ENCODE measurements at places on chromosomes 7 and 10.

- no peak for DNase-seq
Observed at GRCh38 chr7:102912742-102913141, at the start of gene LRRC17. TSS of gene LRRC17 (plus strand) at chr7:102913000. CDS start at chr7:102933914, 20,914 bp downstream.

- no peak for DNase-seq
Observed at GRCh38 chr7:110309941-110310340, 781.0 kb upstream of the LRRN3 start.

- DNase-seq = no peak
Observed at GRCh38 chr7:78159545-78159944, 361.0 kb downstream of the PHTF2 start.

- no peak for DNase-seq
Observed at GRCh38 chr7:17150018-17150417, 148.4 kb upstream of the AHR start.

GRCh38 chr10:99346247-99346646 lies 17.1 kb downstream of the CNNM1 start:
- no peak for DNase-seq

DNA sequence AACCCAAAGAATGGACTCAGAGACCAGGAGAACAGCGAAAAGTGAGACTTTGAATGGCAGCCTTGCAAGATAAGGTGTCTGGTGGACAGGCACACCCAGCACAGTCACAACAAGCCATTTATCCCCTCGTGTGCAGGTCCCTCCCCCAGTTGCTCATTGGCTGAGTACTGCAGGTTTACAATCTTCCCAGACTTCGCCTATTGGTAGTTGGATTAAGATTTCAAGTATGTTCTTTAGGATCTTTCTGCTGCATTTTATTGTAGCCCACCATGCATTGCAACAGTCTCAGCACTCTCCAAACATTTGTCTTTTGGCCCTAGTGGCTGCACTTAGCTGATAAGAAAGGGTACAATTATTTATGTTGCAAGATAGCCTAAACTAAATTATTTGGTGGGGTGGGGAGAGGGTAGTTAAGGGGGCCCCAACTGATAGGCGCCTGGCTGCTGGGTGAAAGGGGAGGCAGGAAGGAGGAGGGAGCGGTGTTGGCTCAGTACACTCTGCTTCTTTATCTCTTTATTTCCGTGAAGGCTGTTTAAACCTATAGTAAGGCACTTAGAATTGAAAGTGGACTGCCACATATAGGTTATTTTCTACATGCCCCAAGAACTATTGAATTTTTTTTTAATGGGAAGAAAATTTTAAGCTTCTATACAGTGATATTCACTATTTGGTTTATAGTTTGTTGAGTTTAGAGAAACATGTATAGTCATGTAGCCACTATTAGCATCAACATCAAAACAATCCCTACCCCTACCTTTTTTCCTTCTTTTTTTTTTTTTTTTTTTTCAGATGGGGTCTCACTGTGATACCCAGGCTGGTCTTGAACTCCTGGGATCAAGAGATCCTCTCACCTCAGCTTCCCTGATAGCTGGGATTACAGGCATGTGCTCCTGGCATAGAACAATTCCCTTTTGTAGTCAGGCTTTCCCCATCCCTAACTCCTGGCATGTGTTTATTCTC lies 54.2 kb downstream of the GUSB start:
- no peak for DNase-seq

GRCh38 chr10:44313761-44314165 lies 71.1 kb downstream of the CXCL12 start:
- DNase-seq = no peak

DNA sequence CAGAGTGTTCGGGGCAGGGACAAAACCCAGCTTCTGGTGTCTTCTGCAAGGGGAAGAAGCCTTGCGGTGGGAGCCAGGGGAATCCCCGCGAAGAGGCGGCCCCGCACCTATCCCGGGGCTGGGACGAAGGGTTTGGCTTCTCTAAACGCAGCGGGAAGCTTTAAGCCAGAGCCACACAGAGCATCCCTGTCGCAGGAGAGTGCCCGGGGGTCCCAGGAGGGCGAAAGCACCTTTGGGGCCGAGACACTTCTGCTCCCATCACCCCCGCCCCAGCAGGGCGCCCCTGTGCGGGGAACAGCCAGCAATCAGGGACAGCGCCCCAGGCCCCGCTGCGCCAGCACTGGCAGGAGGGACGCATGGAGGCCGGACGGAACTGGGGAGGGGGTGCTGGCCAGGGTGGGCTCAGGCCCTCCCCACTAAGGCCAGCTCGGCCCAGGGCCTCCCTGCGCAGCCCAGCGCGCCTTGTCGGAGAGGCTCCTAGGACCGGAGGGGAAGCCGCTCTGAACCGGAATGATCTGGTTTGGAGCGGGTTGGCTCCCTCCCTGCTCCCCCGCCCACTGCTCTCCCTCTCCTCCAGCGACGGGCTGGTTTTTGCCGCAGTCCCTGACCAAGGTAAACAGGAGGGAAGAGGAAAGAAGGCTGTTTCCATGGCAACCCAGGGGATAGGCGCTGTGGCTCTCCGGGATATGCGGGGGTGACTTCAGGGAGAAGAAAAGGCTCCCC lies 63.9 kb downstream of the TMEM209 start:
- DNase-seq = peak; percentile 88

Measured in aorta (tissue), 5 donors.